ENCODE measurements at places on chromosomes 3 and 15.

- peak; percentile 15 for DNase-seq
These were observed 74.7 kb upstream of the SH3GL3 start for GRCh38 chr15:83372434-83372891.

GRCh38 chr3:60932643-60933042, 318.6 kb downstream of the FHIT start:
- DNase-seq, result peak; percentile 12

- DNase-seq, result no peak
These were observed 146.7 kb downstream of the NR2E3 start for GRCh38 chr15:71957026-71957425.

DNA sequence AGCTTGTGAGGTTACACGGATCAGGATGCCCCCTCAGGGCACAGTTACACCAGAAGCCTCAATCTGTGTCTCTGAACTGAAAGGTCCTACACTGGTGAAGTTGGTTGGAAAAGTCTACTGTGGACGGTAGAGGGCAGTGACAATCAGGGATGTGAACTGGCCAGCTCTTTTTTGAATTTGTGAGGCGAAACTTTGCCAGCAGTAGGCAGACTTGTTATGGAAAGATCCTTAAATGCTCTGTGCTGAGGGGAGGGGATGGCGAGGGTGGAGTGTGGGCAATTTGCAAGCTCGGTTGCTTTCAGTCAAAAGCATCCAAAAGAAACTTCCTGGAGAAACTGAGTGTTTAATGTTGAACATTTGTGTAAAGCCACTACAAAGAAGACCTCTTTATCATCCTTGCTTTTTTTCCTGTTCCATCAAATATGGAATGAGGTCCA, 127.4 kb upstream of the ABHD17C start:
- DNase-seq, result peak; percentile 61

DNA sequence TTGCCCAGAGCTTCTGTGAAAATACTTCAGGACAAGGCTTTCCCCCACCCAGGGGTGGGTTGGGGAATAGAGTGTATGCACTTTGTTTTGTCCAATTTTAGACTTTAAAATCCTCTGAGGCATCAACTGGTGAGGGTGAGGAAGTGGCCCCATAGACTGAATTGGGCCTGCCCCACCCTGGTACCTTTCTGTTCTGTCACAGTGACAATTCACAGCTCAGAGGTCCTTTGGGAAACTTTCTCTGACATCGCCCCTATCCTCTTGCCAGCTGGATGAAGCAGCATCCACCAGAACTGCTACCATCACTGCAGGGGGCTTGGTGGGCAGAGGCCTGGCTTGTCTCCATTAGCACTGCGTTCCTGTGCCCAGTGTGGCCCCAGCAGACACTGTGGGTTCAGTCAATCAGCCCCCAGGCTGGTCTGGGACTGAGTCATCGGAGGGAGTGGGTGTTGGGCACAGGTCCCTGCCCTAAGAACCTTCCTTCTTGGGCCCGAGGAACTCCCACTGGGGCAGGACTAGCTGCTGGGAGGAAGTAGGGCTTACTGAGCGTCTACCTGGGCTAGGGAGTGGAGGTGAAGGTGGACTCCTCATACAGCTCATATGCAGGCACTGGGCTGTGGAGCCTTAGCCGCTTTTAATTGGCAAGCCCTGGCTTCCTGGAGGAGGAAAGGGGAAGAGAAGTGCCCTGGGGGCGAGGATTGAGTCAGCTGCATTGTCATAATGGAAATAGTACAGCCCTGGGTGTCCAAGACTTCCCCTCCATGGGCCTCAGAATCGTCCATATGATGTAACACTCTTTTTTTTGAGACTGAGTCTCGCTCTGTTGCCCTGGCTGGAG, 1.5 kb upstream of the PPM1M start:
- peak; percentile 89 for DNase-seq

- DNase-seq, result no peak
These were observed 10.0 kb downstream of the FAM107A start for GRCh38 chr3:58567251-58567515.

GRCh38 chr3:37993820-37994638, 3.4 kb downstream of the VILL start:
- peak; percentile 90 for DNase-seq

- DNase-seq, result no peak
These were observed 12.3 kb downstream of the NUDT16 start for GRCh38 chr3:131393868-131394267.

DNA sequence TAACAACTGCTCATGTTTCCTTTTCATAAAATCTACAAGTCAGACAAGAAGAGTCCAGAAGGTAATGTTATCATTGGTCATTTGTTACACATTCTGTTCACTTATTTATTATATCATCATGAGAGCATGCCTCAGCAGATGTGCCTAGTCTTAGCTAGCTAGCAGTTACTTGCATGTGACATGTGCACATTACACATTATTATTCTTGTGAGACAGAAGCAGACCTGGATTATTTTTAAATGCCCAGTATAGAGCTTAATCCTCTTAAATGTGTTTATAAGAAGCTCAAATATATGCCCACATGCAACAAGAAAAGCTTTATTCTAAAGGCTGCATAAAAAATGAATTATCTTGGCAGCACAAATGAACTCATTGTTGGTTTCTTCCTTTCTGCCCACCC, 12.6 kb downstream of the YEATS2 start:
- DNase-seq, result no peak

- peak; percentile 92 for DNase-seq
These were observed 37.8 kb downstream of the ZNF445 start for GRCh38 chr3:44439499-44440295.

GRCh38 chr3:196311-197148, at the start of gene CHL1:
Gene CHL1 (plus strand): TSS chr3:196763. CDS start chr3:319777, 123,014 bp downstream.
- no peak for DNase-seq
